Stimulated activated CD4-positive, alpha-beta T cell treated with anti-CD3 and anti-CD28 coated beads, TNF-alpha, amount 100 ng/mL, for 24 hours (primary cell): ENCODE measurements at places on chromosomes 13 and 19.

- no peak for DNase-seq
Observed at GRCh38 chr13:36884235-36884634, 35.8 kb downstream of the SMAD9 start.

DNA sequence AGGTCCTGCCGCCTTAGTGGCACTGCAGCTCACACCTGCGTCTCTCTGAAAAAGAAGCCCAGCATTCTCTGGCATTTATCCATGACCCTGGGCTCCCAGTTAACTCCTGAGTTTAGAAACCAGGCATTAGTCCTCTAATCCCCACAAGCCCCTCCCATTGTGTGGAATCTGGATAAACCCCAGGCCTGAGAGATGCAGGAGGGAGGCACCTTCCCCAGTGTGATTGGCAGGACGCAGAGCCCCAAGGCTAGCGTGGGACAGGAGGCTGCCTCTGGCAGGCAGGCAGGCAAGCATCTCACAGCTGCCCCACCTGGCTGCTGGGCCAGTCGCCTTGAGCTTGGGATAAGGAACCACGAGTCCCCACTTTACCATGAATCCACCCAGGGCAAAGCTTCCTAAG is 11.0 kb upstream of the SERPINE3 start:
- no peak for DNase-seq

GRCh38 chr19:58500242-58500641 is 11.6 kb downstream of the SLC27A5 start:
- no peak for DNase-seq

- no peak for DNase-seq
Observed at GRCh38 chr13:73065665-73066340, 7.0 kb downstream of the KLF5 start.

GRCh38 chr13:113422807-113423519 is 30.3 kb downstream of the ADPRHL1 start:
- no peak for DNase-seq

GRCh38 chr13:33610438-33611120 is 207.4 kb upstream of the RFC3 start:
- peak; percentile 52 for DNase-seq

DNA sequence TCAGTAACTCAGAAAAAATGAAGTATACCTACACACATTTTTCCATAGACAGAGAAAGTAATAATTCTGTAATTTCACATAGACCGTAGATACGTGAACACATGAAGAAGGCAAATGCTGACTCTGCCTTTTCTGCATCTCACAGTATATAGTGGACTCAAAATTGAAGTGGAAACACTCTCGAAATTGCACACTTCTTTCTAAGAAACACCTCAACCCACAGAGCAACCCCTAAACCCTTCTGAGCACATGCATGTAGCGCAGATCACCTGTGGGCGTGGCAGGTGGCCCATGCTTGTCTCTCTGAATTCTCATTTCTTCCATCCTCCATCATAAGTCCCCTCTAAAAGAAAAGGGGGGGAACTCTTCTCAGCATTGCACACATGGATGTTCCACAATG is 34.7 kb downstream of the COL4A1 start:
- no peak for DNase-seq

- DNase-seq, result peak; percentile 71
Observed at GRCh38 chr19:41641879-41642485, 15.1 kb upstream of the CEACAM4 start.

DNA sequence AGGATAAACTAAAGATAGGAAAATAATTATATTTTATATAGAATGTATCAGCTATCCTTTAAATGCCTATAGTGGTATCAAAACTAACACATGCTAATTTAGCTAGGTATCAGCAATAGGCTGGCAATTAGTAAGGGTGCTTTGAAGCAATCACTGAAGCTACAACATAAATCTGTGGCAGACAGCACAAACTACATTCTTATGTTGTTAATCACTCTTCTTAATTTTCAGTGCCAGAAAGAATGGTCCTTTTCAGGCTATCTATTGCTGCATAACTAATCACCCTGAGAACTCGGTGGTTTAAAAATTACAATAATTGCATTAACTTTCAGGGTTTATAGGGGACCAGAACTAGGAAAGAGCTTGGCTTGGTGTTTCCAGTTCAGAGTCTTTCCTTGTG is 963.1 kb downstream of the EFNB2 start:
- no peak for DNase-seq

- DNase-seq, result no peak
Observed at GRCh38 chr19:39996218-39996810, 546 bp upstream of the ZNF546 start.

DNA sequence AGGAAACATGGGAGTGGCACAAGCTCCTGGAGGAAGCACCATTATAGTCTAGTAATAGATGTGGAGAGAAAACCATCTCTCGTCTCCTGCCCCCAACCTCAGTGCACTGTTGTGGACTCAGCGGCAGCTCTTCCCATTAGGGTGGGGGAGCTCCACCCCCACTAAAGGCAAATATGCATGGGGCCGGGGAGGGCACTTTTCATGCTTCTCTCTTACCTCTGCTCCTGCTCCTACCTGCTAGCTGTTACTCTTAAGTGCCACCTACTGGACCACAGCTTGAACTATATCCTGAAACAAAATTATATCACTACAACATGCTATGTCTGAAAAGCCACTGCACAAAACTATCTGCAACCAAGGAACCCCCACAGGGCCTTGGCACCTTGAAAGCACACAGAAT is 112.6 kb upstream of the DACH1 start:
- no peak for DNase-seq

- no peak for DNase-seq
Observed at GRCh38 chr19:1837625-1838105, 10.6 kb downstream of the REXO1 start.

- DNase-seq, result no peak
Observed at GRCh38 chr19:30722761-30723160, 350.6 kb downstream of the ZNF536 start.

GRCh38 chr19:10544242-10544752 is 593 bp downstream of the ATG4D start:
- no peak for DNase-seq

GRCh38 chr13:112105892-112106291 is 38.9 kb downstream of the SOX1 start:
- no peak for DNase-seq

- DNase-seq, result no peak
Observed at GRCh38 chr19:19382118-19382517, 23.4 kb upstream of the GATAD2A start.

DNA sequence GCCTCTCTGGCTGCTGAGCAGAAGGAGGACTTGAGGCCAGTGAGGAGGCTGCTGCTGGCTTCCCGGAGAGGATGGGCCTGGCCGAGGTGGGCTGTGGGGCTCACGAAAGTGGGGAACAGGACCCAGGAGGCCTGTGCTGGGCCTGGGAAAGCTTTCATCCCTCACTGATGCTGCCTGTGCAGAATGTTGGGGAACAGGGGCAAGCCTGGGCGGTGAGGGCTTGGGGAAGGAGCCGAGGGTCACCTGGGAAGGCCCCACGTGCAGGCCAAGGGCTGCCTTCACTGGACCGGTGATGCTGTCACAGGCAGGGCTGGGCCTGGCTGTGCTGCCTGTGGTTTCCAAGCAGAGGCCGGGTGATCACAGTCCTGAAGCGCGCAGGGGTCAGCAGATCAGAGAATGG is 9.4 kb downstream of the AP1M1 start:
- DNase-seq, result no peak

DNA sequence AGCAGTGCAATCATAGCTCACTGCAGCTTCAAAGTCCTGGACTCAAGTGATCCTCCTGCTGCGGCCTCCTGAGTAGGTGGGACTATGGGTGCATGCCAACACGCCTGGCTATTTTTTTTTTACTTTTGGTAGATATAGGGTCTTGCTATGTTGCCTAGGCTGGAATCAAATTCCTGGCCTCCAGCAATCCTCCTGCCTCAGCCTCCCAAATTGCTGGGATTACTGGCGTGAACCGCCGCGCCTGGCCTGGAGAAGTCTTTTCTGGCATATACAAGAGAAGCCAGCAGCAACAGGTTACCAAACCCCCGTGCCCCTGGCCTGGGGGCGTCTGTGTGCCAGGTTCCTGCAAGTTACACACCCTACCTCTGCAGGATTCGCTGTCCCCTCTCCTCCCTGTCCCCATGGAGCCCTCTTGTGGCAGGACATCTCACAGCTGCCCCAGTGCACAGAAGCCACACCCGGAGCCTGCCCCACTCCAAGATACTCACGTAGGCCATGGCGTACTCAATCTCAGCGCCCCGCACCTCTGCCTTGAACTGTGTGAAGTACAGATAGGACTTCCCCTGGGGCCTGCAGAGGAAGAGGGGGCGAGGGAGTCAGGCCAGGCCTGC is 9.9 kb downstream of the MYDGF start:
- DNase-seq, result no peak

DNA sequence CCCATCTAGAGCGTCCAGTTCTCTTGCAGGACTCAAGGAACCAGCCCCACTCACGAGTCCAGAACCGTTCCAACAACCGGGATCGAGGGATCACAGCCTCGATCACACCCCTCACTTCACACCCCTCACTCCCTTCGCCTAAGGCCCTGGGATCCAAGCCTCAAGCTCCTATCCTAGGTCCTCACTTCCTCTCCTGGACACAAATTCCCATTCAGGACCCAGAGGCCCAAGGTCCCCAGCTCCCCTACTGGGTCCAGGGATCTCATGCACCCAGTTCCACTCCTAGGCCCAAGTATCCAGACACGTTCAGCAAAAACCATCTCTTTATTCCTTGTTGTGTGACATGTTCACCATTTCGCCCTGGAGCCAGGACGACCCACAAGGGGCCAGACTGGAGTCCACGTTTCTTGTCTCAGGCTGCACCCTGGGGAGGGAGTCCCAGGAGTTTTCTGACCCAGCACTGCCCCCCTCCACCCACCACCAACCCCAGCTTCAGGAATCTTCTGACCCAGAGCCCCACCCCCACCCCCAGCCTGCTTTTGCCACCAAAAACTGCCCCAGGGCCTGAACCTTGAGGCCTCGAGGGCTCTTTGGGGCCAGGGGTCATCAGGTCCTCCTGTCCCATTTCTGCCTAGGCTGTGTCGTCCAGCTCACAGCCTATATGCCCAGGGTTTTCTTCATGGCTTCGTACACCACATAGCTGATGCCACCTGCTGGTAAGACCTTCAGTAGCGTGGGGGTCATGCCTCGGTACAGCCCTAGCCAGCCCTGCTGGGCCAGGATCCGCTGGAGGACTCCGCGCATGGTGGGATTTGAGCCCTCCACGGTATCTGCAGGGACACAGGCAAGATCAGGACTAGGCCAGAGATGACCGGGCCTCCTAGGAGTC is 1.4 kb upstream of the KHSRP start:
- no peak for DNase-seq

- no peak for DNase-seq
Observed at GRCh38 chr19:39319892-39320248, 793 bp downstream of the LRFN1 start.

- DNase-seq, result no peak
Observed at GRCh38 chr13:32642316-32642715, 56.1 kb downstream of the PDS5B start.

- DNase-seq, result no peak
Observed at GRCh38 chr19:43747557-43748204, 7.1 kb downstream of the SMG9 start.
